Globus pallidus (tissue), 1 donor: ENCODE measurements at places on chromosomes 3 and 15.

DNA sequence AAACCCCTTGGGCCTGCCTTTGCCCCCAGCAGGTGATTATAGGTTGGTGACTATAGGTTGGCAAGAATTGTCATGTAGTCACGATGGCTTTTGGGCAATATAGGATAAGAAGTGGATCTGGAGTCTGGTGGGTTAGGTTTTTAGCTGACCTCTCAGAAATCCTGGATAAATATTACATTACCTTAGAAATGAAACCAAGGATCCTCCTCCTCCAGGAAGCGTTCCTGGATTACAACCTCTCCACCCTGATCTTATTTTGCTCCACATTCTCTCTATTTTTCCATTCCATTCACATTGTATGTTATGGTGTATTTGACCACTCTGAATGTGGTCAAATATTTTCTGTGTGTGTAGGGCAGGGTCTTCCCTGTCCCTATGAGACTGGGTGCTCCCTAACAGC lies 82.3 kb downstream of the SEMA5B start:
- DNase-seq, result no peak

DNA sequence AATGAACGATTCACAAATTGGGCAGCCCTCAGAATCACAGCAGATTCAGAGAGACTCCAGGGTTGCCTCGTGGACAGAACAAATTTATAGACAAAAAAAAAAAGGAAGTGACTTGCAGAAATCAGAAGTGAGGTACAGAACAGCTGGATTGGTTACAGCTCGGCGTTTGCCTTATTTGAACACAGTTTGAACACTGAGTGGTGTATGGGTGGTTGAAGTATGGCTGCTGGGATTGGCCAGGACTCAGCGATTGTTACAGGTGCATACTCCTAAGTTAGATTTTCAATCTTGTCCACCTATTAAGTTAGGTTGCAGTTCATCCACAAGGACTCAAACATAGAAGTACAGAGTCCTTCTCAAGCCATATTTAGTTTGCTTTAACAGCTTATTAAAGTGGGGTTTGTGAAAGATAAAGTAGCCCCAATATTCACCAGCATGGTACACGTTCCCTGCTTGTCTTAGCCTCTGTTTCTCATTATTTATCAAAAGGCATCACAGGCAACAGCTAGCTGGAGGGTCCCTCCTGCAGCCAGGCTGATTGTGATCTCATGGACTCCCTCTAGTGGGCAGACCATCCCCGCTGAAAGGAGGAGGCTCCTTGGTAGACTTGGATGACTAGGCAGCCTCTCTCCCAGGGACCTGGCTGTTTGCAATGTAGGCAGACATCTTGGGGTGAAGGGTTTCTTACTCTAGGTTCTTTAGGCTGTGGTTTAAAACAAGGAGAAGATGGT lies 17.6 kb upstream of the ALDH1L1 start:
- peak; percentile 50 for DNase-seq

GRCh38 chr3:165852191-165852590 lies 15.0 kb upstream of the BCHE start:
- no peak for DNase-seq

GRCh38 chr3:53457068-53457467 lies 37.3 kb upstream of the CACNA1D start:
- no peak for DNase-seq

GRCh38 chr15:72826611-72827010 lies 43.1 kb upstream of the ADPGK start:
- no peak for DNase-seq

GRCh38 chr15:54515664-54516582 lies 537.7 kb downstream of the UNC13C start:
- DNase-seq, result no peak

DNA sequence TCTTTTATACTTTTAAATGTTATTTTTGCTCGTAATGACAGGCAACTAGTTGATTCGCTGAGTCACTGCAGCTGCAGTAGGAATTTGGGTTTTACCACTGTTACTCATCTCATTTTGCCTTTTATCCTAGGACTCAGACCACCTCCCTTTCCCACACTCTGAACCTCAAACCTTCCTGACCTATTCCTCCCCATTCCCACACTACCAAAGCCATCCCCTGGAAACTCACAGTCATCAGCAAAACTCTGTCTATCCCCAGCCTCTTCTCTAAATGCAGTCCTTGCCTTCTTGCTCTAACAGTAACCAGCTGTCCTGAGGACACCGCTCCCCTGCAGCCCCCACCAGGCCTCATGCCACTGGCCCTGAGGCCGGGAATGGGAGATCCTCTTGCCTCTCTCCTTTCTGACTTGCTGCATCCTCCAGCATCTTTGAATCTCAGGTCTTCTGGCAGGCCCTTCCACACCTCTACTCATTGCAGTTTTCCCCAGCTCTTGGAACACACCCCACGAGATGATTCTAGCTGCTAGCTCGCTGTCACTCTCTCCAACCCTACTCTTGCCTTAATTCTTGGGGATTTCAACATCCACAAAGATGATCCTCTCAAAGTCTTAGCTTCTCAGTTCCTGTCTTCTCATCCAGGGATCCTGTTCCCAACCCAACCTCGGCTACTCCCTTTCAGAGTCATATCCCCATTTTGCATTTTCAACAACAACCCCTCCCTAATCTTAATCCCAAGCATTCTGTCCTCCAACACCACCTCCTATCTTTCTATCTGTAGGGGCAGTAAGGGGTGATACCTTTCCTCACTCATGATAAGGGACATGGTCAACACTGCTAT lies 55.9 kb upstream of the C3orf80 start:
- DNase-seq, result no peak

DNA sequence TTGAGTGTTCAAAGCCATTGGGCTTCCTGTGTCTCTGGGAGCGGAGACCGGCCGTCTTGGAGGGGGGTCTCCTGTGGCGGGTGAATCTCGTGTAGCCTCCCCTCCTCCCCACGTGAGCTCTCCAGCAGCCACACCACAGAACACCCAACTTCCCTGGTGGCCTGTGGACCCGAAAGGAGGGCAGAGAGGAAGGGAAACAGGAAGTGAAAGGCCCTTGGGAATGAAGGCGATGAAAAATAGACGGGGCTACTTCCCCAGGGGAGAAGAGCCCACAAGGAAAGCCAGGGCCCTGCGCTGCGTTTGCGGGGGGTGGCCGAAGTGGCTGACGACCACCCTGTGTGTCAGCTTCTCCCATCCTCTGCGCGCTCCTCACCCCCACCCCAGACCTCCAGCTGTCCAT lies 5.4 kb downstream of the ANKRD63 start:
- DNase-seq, result no peak

DNA sequence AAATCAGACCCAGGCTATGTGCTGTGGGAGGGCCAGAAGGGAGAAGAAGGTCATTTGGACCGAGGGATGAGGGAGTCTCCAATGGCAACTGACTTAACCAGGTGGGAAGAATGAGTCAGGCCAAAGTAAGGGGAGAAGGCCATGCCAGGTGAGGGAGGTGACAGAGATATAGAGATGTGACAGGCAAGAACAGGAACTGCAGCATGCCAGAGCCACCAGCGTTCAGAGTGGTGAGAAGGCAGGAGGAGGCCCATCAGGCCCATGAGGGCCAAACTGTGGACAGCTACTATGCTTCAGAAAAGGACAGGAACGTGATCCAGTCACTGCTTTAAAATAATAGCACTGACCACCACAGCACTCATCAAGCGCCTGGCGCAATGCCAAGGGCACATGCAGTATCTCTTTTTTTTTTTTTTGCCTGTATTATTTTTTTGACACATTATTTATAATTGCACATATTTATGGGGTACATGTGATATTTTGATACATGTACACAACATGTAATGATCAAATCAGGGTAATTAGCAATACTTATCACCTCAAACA lies 154.3 kb upstream of the IGF1R start:
- no peak for DNase-seq

DNA sequence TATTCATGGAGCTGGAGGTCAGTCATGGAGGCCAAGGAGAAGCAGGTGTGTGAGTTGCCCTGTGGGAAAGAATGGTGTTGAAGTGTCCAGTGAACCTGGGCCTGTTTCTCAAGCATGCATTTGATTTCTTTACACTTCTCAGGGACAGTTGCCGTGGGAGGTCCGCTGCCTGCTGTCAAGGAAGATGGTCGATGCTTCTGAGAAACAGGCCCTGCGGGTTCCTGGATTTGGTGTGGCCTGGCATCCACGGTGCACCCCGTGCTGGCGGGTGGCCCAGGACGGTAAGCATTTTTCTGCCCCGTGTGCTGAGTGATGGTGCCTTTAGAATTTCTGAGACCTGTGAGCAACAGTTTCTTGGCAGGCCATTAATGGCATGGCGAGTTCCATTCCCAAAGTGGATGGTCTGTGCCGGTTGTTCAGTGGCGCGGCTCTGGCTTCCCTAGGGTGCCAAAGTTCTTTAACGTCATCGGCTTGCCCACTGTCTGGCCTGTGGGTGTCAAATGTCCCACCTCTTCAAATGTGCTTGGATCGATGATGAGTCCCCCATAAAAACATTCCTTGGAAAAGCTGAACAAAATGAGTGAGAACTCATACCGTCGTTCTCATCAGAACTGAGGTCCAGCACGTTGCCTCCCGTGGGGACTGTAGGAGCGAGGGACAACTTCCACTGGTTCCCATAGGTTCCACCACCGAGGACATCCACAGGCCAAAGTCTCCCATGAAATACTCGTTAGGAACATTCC lies 107.2 kb downstream of the SNRPN start:
- DNase-seq, result no peak
